ENCODE measurements at places on chromosomes 5 and 9. TPM values are rescaled to one million over a fixed set of nuclear protein-coding genes. Genes with fewer than 3 reads are reported as not detected.

SCGB3A2 gene
- not detected for total RNA-seq

DNA sequence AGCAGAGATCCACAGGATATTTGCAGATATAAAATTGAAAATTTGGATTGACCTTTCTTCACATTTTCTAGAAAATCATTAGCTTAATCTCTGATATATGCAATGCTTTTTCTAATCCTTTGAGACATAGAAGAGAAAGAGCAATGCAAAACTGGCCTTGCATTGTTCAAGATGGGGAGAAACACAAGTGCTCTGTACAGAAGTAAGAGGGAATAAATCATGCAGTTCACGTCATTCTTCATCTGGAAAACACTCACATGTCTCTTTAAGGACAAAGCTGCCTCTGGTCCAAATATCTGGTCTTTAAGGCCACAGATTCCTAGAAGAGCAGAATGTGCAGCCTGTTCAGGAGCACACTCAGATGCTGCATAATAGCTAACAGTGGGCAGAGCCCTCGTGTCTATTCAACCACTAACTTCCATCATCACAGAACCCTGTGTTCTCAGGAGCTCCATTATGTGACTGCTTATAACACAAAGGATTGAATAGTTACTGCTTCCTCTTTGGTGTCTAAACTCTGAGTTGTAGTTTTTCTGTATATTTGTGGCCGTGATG, 277.5 kb downstream of the PLK2 start:
- no peak for DNase-seq

DNA sequence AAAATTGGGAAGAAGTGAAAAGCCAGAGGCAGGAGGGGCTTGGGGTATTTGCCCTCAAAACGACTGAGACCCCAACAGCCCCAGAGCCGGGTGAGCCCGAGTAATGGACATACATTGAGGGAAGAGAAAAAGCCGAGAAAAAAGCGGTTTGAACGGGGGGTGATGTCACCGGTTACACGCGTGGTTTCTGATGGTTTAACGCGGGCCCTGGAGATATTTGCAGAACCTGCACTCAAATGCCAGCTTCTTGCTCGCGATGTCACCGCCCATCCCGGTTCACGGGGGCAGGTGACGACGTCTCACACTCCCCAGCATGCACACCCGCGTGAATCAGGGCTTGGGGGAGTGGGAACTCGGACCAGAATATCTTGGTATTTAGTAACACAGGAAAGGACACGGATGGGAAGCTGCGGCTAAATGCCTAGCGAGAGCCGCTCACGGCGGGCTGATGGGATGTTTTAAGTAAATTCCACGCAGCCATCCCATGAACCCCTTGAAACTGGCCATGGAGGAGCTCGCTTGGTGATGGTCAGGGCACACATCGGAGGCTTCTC, 102.0 kb upstream of the RAPGEF1 start:
- no peak for DNase-seq

- no peak for DNase-seq
These were observed 178.8 kb downstream of the SPOCK1 start for GRCh38 chr5:137320056-137321045.

NSMF gene
- 18.4 TPM for total RNA-seq

DNA sequence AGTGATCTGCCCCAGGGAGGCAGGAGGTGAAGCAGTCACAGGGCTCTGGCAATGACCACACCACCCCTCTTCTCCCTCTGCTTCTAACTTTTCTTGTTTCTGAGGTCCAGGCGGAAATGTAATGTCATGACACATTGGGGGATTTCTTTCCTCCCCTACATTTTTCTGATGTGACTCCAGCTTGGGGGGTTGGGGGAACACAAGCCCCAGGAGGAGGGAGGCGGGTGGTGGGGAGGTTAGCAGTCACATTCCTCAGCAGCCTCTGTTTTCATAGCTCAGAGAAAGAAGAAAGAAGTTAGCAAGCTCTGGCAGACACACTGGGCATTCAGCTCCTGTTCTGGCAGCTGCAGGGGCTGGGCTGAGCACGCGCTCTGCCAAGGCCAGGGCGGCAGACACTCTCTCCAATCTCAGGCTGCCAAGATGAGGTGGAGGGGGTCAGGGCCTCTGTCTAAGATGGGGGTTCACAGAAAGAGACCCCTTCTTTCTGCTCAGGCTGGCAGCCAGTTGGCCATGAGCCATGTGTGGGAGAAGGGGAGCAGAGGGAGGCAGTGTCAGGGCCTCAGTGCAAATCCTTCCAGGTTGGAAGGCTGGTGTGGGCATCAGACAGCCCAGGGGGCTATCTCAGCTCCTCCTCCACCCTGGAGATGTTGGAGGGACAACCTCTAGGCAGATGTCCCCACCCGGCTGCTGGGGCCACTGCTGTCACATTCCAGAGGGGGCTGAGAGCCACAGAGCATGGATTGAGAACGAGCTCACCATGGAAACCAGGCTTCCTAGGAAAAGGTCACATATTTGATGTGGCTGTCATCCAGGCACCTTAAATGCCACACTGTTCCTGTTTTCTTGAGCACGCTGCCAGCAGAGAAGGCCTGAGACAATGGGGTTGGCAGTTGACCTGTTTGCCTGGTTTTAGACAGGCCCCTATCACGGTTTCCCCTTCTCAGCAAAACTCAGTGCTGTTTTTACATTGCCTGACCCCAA, 20.1 kb upstream of the PFDN1 start:
- peak; percentile 34 for DNase-seq

GRCh38 chr5:135141303-135142268, 107.6 kb upstream of the PITX1 start:
- no peak for DNase-seq

MXD3 gene
- 2.4 TPM for total RNA-seq

GARIN3 gene
- total RNA-seq = not detected

GRCh38 chr5:154654486-154655371, 100.4 kb upstream of the LARP1 start:
- no peak for DNase-seq

- DNase-seq = no peak
These were observed 10.3 kb downstream of the GOLPH3 start for GRCh38 chr5:32163785-32164184.

- DNase-seq = no peak
These were observed 2.9 kb downstream of the MEGF9 start for GRCh38 chr9:120711354-120711753.

NXNL2 gene
- total RNA-seq = not detected

DNA sequence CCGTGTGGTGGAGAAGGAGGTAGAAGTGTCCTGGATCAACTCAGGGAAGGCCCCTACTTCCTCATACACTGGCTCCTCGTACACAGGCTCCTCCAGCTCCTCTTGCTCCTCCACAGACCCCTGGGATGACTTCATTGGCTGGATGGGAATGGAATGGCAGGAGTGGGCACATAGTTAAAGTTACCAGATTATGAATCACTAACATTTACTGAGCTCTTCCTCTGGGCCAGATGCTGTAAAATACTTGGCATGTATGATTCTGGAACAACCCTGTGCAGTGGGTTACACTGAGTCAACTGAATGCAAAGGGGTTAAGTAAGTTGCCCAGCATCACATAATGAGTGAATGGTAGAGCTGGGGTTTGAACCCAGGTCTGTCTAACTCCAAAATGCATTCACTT, 3.1 kb upstream of the FCHSD1 start:
- no peak for DNase-seq

ICE1 gene
- total RNA-seq = 18.0 TPM

DNA sequence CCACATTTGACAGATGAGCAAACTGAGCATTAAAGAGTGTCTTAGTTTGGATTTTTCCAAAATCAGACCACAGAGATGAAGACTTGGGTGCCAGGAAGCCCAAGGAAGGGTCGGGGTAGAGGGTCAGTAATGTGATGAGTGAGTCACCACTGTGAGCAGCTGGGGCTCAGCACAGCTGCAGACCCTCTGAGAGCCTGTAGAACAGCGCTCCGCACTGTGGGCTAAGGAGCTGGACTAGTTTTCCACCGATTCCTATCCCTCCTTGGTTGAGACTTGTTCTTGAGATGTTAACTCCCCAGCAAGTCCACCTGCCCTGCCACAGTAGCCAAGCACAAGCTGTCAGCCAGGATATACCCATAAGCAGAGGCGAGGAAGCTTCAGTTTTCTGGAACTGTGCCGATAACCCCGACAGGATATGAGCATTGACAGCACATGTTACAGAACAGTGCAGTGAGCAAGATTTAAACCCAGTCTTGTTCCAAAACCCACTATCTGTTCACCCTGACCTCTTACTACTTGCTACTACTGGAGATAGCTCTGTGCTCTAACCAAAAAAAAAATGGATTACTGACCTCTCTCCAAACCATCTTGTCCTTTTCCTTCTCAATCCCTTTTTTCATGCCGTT, 31.8 kb downstream of the EGFLAM start:
- DNase-seq = no peak

C9 gene
- 0.70 TPM for total RNA-seq

DNA sequence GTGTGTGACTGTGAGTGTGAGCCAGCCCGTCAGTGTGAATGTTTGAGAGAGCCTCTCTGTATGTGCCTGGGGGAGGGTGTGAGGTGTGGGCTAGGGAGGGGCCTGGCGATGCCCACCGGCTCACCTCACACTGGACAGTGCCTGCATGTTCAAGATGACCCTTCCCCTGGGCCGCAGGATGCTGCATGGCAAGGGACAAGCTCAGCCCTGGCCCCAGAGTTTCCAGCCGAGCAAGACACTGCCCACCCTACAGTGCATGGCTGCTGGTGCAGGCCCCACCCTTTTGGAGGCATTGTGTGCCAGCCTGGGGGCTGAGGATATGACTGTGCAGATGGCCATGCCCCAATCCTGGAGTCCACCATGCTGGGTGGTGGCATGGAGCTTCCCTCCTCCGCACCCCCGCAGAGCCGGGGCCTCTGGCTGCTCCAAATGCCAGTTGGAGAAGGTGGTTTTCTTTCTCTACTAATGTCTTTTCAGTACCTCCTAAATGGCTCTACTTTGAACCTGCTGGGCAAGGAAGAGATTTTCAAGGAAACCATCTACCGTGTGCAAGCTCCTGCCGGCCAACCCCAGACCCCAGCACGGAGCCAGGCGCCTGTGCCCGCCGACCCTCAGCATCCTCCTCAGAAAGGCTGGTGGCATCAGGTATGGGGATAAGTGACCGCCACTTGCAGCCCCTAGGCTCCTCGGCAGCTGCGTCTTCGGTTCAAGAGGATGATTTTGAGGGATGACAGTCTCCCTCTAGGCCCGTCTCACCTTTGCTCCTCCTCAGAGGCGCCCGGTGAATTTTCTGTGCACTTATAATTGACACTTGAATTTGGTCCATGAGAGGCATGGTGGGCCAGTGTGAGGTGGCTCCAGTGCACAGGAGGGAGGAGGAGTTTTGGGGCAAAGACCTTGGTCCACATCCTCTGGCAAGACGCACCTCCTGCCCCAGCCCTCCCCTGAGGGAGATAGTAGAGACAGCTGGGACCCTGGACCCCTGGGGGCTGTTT, 27.7 kb downstream of the FGD3 start:
- no peak for DNase-seq

RRAGA gene
- 85.7 TPM for total RNA-seq

DNA sequence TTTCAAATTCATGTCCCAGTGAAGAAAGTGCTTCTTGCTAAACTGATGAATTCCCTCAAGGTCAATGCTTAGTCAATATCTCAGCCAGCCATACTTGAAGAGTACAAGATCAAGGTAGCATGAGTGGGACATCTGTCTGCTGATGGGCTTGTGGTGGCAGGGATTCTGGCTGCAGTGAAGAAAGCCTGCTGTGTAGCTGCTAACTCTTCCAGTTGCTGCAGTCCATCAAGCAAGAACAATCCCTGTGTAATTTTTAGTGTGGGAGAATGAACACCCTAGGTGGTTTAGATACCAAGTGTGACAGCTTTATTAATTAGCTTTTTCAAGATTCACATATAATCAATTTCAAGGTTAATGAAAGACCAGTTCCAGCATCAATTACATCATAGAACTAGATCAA, 443.9 kb downstream of the TAF11L14 start:
- DNase-seq = no peak

DNA sequence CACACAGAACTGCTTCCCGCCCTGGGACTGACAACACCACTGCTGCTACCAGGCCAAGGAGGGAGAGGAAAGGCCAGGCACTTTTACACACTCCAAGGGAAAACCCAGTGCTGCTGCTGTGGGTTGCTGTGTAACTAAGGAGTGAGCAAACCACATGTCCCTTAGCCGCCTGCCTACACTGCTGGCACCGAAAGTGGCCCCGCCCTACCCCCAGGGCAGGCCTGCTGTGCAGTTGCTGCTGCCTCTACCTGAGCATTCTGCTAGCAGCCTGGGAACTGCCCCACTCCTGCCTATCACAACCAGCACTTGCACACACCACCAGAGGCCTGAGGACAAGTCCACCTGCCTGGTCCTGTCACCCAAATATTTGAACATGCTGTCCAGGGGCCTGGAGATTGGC, 740.9 kb downstream of the DTWD2 start:
- DNase-seq = no peak

MYMK gene
- total RNA-seq = not detected

DNA sequence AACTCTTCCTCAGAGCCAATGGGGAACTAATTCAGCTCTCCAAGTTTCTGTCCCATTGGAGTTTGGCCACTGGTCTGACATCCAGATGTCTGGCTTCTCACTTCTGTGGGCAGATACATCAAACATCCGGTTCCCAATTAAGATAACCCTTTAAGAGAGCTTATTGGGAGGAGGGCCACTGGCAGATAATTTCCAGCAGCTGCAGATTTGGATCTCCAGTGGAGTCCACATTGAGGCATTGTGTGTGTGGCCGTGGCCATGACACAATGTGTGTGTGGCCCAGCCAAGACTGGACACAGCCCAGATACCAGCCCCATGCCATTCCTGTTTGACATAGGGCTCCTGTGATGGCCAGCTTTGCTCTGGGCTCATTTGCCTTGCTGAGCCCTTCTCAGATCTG, 110.5 kb upstream of the MAP1B start:
- no peak for DNase-seq

- DNase-seq = no peak
These were observed 86.1 kb downstream of the GTF3C4 start for GRCh38 chr9:132756214-132756845.

KCNIP1 gene
- total RNA-seq = not detected

GRCh38 chr5:6632324-6632887, 438 bp downstream of the NSUN2 start:
- no peak for DNase-seq

Data from right cardiac atrium (tissue), 5 donors.